ENCODE measurements at places on chromosomes 2 and 18. TPM values are rescaled to one million over a fixed set of nuclear protein-coding genes. Genes with fewer than 3 reads are reported as not detected.

DNA sequence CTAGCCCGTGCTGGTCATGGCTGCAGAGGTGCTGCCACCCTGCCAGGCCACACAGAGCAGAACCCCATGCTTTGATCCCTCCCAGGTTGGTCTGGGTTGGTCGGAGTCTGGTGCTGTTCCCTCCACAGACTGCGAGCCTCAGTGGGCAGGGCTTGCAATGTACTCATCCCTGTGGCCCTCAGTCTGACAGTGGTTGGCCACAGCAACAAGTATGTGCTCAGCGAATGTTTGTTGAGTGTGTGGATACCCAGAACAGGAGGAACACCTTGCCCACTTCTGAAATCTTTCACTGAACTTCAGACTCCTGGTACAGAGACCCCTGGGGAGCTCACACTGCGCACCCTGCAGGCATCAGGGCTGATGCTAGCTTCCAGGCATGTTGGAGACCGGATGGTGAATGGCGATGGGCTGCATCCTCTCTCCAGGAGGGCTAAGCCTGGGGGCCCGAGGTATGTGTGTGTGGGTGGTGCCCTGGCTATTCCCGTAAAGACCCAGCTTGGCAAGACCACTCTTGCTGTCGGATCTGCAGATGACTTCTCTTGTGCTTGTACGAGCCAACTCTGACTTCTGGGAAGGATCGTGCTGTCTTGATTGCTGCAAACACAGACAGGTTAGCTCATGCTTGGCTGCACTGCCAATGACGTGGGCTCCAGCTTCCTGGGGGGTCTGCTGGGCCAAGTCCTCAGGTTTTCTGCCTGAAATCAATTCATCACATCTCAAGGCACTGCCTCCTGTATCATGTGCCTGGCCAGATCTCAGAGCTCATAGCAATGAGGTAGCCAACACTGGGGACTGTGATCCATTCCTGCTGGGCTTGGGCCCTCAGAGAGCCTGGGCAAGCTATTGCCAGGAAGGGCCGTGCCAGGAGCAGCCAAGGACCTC, 43.7 kb downstream of the RHOB start:
- no peak for DNase-seq

- no peak for DNase-seq
Measured at GRCh38 chr2:16293398-16293797, 353.0 kb downstream of the MYCN start.

DNA sequence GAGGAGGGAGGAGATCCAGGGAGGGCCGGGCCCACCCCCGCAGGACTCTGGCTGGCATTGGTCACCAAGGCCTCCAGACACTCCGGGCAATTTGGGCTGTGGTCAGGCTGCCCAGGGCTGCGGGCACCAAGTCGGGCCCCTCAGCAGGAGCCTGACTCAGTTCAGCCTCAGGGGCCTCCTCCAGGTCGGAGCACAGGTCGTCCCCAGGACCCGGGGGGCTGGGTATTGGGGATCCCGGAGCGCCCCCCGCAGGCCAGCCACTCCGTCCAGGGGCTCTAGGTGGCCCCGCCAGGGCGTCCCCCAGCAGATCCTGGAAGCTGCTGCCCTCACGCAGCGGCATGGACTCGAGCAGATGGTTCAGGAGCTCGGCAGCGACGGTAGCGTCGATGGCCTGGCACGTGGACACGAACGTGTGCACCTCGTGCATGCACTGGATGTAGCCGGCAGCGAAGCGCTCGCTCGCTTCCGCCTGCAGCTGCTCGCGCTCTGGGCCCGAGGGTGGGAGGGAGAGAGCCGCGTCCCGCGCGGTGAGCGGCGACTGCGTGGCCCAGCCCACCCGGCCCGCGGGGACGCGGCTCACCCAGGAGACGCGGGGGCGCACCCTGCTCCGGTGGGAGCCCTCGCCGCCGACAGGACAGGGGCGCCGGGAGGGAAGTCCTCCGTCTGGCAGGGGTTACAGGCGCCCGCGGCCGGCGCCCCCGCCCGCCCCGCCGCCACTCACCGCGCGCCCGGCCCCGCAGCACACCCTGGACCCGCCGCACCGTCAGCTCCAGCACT, 884 bp downstream of the HES6 start:
- DNase-seq: no peak

ALPI gene
- not detected for total RNA-seq

DNA sequence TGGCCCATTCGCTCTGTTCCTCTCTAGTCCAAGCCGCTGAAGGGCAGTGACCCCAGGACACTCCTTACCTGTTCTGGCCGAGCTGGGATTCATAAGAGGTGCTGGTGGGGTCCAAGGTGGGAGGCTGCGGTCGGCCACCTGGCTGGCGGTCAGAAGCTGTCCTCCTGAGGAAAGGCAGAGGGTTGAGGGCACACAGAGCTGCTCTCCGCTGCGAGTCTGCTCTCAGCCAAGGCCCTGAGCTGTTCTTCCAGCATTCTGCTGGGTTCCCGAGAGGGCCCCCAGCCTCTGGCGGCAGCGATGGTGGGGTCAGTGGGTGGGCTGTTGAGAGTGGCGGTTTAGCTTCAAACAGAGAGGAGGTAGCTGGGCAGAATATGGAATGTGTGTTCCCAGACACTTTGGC, 3.8 kb downstream of the PCARE start:
- DNase-seq: peak; percentile 37

GRCh38 chr2:23523373-23524260, 138.6 kb downstream of the KLHL29 start:
- no peak for DNase-seq

GRCh38 chr18:75140296-75140695, 68.6 kb downstream of the PTGR3 start:
- DNase-seq: no peak

Measured in H1 (cell line).